Activated T-cell treated with anti-CD3 and anti-CD28 coated beads for 4 hours (primary cell): ENCODE measurements at places on chromosomes 12 and 14.

DNA sequence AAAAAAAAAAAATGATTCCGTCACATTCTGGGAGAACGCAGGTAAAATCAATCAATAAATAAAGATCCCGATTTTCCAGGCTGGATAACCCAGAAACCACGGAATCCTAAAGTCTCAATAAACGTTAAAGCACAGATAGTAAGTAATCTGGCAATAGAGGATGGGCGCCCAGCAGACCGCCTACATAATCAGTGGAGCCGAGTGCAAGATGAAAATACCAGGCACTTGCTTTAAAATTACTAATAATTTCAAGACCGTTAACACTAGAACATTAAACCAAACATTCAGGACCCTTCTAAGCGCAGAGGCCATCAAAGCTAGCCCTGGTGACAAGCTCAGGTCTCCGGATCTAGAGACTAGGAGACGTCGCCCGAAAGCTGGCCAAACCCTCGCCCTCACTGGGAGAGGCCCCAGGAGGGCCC lies 1.2 kb upstream of the DCAF11 start:
- no peak for DNase-seq

GRCh38 chr12:49552425-49552824 lies 13.6 kb downstream of the KCNH3 start:
- no peak for DNase-seq

GRCh38 chr12:89568484-89568883 lies 42.6 kb upstream of the POC1B start:
- DNase-seq: no peak

- no peak for DNase-seq
These were observed 68.5 kb downstream of the FBXO34 start for GRCh38 chr14:55339770-55340169.

DNA sequence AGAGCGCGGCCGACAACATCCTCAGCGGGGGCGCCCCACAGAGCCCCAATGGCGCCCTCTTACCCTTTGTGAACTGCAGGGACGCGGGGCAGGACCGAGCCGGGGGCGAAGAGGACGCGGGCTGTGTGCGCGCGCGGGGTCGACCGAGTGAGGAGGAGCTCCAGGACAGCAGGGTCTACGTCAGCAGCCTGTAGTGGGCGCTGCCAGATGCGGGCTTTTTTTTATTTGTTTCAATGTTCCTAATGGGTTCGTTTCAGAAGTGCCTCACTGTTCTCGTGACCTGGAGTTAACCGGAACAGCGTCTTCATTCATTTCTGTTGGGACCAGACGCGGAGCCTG lies 103.8 kb upstream of the FKBP4 start:
- DNase-seq: peak; percentile 31

- DNase-seq: no peak
These were observed 55.9 kb downstream of the FERMT2 start for GRCh38 chr14:52895000-52895399.
